Stimulated activated naive CD8-positive, alpha-beta T cell treated with anti-CD3 and anti-CD28 coated beads, Interleukin-15, Interleukin-2, amounts not matched to agents 100 U/mL and 50 U/mL, for 24 hours (primary cell): ENCODE measurements at places on chromosomes 5 and 9.
A peak's percentile ranks its signal among the peaks of the same experiment; 100 is the strongest.

- no peak for DNase-seq
Measured at GRCh38 chr5:150272531-150272930, 17.0 kb downstream of the CAMK2A start.

GRCh38 chr9:127520941-127521918, 69.9 kb downstream of the LRSAM1 start:
- DNase-seq: no peak

GRCh38 chr5:81391-82021, 10.5 kb upstream of the PLEKHG4B start:
- no peak for DNase-seq

GRCh38 chr5:135445306-135445985, 1.7 kb downstream of the DCANP1 start:
- no peak for DNase-seq

- DNase-seq: no peak
Measured at GRCh38 chr5:136446565-136446964, 81.2 kb upstream of the TRPC7 start.

GRCh38 chr9:137167277-137167746, 2.5 kb downstream of the LRRC26 start:
- no peak for DNase-seq

- no peak for DNase-seq
Measured at GRCh38 chr9:133811471-133811870, 73.3 kb upstream of the SARDH start.

- DNase-seq: no peak
Measured at GRCh38 chr5:149174847-149175234, 33.5 kb downstream of the ABLIM3 start.

DNA sequence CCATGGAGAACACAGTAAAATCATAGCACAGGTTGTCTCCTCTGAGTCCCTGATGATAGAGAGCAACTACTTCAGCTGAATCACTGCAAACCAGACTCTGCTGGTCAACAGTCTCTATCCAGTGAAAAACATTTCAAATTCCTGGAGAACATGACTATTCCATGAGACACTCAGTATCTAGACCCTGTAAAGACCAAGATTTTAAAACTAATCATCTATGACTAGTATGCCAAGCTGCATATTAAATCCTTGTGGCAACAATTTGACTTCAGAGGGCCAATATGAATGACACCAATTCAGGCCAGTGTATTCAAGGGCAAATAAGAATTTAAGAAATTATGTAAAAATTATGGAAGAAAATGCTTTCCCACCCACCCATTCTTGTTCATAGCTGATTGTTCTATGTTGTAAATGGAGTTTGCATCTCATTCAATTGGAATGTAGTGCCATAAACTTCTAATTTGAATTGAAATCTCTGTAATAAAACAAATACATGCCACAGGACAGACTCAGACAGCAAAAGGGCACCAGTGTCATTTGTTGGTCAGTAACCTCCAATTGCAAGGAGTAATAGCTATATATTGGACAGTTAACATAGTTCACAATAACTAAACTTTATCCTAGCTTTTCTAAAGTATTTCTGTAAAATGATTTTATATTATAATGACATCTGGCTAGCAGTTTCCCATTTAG, 80.1 kb upstream of the LPAR1 start:
- no peak for DNase-seq

GRCh38 chr5:111313017-111313724, 89.0 kb downstream of the CAMK4 start:
- no peak for DNase-seq

- DNase-seq: peak; percentile 6
Measured at GRCh38 chr5:32522429-32523143, 62.8 kb upstream of the SUB1 start.

DNA sequence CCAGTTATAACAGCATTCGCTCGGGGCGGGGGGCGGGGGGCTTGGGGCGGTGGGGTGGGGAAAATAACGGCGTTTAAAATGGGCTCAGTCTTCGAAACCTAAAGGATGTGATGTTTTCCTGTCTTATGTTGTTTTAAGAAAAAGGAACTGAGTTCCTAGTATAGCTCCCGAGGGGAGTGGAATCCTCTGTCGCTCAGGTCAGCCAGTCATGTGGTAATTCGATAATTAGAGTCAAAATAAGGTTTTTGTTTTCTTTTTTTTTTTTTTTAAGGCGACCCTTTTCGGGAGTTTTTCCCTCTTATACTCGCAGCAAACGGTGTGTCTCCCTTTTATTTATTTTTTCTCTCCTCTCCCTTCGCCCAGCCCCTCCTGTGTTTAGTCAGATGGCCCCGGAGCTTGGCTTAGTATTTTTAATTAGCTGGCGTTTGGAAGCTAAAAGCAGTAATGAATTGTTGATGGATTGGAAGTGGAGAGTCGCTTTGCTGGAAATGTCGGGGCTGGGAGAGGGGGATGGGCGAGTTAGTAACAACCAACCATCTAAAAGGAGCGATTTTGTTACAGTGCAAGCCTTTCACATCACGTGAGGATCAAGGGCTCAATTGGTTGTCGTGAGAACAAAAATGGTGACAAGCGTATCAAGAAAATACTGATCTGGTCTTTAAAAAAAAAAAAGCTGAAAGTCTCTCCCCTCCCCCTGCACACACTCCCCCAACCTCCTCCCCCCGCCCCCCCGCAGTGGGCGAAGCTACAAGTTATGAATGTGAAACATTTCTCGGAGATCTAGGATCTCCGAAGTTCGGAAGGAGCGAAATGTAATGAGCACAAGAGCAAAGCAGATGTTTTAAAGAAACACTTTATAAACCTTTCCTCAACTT, 714 bp upstream of the ZNF608 start:
- DNase-seq: no peak

DNA sequence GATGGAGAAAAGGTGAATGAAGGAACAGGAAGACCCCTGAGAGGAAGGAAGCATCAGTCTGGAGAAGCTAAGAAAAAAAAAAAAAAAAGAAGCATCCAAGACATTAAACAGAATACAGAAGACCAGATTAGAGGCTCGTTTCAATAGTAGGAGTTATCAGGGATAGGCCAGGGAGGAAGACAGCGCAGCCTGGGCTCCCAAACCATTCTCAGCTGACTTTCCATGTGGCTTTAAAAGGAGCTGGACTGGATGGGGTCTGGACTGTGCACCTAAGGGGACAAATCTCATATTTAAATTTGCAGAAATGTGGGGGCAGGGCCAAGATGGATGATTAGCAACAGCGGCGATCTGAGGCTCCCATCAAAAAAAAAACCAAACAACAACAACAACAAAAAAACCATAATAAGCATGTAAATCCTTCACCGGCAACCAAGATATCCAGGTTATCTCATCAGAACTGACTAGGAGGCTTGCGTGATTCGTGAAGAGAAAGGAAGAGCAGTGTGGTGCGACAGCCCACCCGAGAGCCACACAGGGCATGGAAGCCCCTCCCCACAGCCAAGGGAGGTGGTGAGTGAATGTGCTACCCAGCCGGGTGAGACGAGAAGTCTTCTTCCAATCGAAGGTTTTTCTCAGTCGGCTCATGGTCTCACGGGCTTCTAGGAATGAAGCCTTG, 114.9 kb upstream of the ADAMTS16 start:
- DNase-seq: no peak

- DNase-seq: no peak
Measured at GRCh38 chr9:116432051-116432450, 255.1 kb upstream of the TRIM32 start.

GRCh38 chr9:79896390-79896980, 324.7 kb downstream of the TLE4 start:
- no peak for DNase-seq

DNA sequence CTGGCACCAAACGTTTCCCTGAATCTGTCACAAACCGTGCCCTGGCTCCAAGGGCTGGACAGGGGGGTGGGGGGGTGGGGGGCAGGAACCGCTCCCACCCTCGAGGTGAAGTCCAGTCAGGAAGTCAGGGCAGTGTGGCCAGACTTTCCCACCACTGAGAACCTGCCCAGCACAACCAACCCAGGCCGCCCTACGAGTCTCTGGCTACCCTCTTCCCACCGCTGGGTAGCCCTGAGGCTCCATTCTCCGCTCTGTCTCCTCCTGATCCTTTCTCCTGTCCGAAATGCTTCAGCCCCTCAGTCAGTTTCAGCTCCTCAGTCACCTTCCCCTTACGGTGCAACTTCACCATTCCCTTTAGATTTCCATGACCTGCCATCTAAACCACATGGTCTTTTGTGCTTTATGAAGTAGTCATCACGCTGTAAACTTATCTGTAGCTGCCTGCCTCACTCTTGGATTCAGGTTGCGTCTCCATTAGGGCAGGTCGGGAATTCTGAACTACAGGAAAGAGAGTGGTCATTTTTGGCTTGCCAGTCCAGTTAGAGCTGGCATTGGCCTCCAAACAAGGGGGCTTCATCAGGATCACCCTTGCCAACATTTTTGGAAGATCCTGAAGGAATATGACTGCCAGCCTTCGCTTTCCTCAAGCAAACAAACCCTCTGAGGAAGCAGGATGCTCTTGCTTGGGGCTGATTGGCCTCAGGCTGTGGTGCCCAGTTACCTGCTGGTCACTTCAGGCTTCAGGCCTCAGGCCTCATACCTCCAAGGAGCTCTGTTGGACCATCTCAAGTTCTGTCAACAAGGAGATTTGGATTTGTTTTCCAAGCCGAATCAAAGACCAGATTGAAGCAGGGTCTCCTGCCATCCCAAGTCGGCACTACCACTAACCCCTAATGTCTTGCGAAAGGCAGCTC, 794 bp upstream of the DCAF12 start:
- peak; percentile 6 for DNase-seq

DNA sequence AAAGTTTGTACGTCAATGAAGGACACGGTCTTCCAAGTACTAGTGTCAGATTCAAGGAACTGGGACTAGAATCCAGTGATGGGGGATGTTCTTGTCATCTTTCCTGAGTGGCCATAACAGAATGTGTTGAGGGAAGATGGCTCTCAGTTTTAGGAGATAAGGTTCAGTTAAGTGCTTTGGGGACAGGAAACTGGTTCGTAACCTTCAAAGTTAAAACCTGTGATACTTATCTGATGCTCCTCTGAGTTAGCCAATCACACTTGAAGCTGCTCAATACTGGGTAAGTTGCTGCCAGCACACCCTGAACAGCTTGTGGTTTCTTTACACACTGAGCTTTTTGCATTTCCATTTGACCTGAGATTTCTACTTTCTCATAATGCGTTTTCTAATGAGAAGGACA, 64.4 kb downstream of the PIK3R1 start:
- DNase-seq: no peak

- no peak for DNase-seq
Measured at GRCh38 chr5:168303393-168304025, 12.1 kb downstream of the WWC1 start.

DNA sequence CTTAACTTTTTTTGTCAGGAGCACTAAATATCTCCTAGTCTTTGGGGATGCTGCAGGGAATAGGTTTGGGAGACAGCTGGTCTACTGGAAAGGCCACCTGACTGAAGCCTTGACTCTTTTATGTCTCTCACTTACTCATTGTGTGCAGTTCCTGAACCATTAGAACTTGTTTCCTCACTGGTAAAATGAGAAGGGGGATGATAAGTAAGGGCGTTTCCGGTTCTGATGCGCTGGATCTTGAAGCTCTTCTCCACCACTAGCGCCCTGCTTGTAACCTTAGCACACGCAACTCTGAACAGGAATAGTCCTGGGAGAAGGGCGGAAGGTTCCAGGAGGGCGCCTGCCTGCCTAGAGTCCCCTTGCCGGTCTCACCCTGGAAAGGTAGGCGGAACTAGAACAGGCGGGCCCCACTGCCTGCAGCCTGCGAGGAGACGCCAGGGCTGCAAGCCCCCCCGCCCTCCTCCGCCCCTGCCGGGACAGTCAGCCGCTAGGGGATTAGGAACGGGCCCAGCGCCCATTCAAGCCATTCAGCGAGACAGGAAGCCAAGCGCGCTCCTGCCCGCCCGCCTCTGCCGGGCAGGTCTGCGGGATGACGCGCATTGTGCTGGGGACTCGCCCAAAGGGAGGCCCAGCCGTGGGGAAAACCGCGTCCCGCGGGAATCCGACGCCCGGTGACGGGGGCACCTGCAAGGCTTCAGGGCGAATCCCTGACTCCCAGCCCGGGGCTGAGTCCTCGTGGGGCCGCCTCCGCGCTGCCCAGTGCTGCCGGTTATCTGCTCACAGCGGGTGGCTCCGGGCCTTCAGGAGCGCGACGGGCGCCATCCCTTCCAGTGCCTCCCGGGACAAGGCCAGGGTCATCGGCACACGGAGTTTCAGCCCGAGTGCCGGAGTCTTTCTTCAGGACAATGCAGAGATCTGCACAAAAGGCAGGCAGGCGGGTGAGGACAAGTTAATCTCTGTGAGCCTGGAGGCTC, 44.0 kb upstream of the XPA start:
- DNase-seq: peak; percentile 64

DNA sequence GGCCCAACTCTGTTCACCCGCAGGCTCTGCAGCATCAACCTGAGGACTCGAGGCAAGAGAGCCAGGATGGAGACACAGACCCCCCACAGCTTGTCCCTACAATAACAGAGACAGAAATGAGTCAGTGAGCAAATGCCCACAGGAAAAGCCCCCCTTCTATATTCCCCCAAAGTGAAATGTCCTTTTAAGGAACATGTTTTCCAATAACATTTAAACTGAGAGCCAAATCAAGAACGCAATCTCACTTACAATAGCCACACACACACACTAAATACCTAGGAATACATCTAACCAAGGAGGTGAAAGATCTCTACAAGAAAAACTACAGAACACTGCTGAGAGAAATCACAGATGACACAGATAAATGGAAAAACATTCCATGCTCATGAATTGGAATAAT, 49.0 kb downstream of the TEX10 start:
- no peak for DNase-seq

- DNase-seq: no peak
Measured at GRCh38 chr9:137482094-137482781, 23.1 kb upstream of the NSMF start.
